Stimulated activated CD4-positive, alpha-beta T cell treated with anti-CD3 and anti-CD28 coated beads, Interleukin-1b, Interleukin-23, amount 100 ng/mL, for 48 hours (primary cell): ENCODE measurements at places on chromosomes 13 and 19.

- no peak for DNase-seq
These were observed 9.3 kb upstream of the ACP4 start for GRCh38 chr19:50780753-50781435.

- DNase-seq, result peak; percentile 72
These were observed 112.2 kb upstream of the MBNL2 start for GRCh38 chr13:97109841-97110492.

DNA sequence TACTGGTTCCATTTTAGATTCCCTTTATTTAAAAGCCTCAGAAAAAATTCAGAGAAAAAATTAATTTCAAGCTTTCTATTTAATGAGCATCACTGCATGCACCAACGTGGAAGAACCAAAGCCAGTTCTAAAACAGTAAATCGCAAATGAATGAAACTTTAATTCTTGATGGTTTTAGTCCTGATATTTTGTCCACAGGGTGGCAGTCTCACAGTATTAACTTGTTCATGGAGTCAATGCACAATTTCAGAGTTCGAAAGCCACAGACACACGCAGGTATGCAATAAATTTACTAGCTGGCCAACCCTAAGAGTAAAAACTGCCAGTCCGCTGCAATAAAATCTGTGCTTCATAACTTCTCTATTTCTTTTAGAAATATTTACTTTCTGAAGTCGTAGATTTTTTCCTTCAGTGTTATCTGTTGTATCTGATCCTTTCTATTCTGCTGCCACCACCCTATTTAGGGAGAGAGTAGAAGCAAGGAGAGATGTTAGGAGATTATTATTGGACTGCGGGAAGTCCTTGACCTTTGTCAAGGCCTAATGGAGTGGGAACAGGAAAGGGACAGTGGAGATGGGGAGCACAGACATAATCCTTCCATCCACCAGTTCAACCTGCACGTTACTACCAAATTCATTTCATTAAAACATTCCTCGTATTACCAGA lies 7.0 kb upstream of the WBP4 start:
- DNase-seq, result no peak

DNA sequence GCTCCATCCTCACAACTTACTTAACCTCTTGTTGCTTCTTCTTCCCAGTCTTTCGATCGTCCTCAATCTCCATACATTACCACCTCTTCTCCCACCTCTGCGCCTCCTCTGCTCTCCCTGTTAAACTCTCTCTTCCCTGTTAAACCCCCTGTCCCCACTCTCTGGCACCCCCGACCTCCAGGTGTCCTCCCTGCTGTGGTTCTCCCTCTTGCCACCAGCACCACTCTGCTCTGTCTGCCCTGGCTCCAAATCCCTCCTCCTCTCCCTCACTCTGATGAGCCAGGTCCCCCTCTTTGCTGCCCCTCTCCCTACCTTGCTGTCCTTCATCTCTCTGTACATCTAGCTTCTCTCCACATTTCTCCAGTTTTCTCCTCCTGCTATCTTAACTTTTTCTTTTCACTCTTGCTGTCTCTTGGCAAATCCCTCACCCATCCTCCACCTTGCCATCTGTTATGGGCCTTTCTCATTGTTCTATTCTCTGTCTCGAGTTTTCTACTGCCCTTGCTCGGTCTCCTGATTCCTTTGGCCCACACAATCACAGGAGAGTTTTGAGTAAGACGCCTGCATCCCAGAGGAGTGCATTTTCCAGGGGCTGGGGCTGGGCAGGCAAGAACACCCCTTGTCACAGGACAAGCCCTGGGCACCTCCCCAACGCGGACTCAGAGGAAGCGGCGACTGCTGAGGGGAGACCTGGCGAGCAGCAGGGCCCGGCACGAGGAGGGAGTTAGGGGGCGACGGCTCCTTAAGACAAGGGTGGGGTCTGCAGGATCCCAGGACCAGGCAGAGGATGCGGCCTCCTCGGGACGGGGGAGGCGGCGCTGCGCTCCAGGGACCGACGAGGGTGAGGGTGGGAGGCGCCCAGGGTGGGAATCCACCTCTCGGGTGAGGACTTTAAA lies 21.4 kb upstream of the ERVV-1 start:
- no peak for DNase-seq

DNA sequence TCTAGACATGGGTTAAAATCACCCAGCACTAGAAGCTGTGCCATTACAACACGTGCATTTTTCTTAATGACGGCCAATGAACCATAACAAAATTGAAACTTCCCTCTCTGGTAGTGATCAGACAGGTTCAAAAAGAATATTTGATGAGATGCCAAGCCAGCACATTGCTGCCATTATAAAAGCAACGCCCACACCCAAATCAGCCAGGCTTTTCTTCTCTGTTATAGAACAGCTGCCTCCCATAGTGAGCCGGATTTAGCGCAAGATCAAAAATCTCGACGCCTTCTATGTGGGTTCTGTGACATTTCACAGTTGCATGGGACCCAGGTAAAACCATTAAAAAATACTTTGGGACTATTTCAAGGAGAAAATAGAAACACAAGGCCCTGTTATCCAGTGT lies 1158.0 kb downstream of the EFNB2 start:
- no peak for DNase-seq

DNA sequence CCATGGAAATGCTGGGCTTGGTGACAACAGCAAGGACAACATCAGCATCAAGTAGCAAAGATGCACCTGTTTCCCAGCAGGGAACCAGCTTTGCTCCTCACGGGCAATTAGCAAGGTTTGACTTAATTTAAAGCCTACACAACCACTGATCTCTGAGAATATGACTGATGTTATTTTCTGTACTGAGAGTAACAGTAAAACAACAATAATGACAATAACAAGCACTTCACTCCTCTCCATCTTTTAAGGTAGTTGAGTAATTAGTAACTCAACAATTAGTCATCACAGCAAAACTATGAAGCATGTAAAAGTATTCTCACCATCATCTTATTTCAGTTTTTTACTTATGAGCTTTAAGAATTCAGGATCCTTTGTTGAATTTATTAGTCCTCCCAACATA lies 37.3 kb downstream of the ENOX1 start:
- DNase-seq, result no peak

- no peak for DNase-seq
These were observed 22.5 kb upstream of the SHKBP1 start for GRCh38 chr19:40553885-40554857.

DNA sequence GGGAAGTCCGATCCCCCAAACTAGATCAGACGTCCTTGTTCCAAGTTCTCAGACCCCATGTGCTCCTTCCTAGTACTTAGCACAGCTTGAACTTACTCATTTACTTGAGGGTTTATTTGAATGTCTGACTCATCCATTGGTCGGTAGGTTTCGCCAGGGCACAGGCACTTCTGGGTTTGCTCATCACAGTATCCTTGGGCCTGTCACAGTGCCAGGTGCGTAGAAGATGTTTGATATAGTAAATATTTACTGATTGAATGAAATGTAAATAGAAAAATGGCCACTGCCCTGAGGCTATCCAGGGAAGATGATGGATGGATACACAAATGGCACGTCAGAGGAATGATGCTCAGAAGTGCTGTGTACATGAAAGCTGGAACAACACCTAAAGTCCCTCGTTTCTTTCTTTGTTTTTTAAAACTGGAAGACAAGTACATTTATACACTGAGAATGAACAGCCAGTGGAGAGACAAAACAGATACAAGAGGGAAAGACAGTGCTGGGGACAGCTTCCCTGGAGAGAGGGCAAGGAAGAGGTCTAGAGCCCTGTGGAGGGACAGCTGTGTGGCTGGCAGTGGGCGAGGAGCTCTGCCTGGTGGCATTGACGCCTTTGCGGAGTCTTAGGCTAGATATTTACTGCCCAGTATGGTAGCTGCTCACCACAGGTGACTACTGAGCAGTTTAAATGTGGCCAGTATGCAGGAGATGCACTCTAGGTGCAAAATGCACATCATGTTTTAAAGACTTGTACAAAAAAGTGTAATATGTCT lies 31.2 kb upstream of the KL start:
- peak; percentile 7 for DNase-seq

- no peak for DNase-seq
These were observed 16.9 kb downstream of the ZC3H4 start for GRCh38 chr19:47096721-47097120.

GRCh38 chr19:12314553-12314952 lies 18.9 kb downstream of the ZNF563 start:
- no peak for DNase-seq

- DNase-seq, result no peak
These were observed 197.4 kb upstream of the ZNF536 start for GRCh38 chr19:30174791-30175190.

DNA sequence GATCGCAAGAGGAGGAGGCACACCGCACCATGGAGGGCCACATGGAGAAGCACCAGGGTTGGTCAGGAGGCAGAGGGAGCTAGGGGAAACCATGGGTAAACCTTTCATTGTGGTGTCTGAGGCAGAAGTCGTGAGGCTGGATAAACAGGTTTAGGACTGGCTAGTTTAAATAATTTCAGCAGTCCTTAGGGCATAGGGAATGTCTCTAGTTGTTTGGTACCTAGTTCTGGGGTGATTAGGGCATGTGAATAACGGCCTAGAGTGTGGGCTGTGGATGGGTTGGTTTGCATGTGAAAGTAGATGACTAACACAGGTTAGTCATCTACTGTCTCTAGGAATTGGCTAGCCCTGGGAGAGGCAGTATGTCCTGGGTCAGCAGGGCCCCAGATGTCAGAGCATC lies 102.3 kb downstream of the STOML3 start:
- no peak for DNase-seq

GRCh38 chr13:78875792-78876580 lies 217.0 kb upstream of the OBI1 start:
- DNase-seq, result no peak

DNA sequence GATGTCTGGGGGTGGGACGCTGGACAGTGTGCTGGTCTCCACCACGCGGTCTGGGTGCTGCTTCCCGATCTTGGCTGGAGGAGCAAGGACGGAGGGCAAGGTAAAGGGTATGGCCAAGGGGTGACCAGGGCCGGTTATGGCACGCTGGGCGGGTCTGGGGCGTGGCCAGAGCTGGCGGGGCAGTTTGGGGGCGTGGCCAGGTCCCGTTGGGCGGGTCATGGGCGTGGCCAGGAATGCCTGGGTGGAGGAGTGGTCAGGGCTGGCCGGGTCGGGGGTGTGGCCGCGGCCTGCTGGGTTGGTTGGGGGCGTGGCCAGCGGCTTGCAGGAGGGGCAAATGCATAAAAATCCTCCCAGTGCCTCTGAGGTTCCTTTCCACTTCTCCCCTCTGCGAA lies 19.2 kb downstream of the GPX4 start:
- DNase-seq, result peak; percentile 74

DNA sequence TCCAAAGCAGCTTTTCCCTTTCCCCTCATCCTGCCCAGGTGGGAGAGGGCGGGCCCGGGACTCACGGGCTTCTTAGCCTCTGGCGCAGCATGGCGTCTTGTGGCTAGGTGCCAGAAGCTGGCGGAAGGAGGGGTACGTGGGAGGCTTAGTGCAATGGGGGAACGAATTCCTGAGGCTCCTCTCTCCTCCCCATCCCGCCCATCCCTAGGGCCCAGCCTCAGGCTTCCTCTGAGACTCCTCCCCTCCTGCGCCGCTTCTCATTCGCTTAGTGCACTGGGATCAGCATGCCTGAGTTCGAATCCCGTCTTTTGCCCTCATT lies 297.8 kb downstream of the ZNF536 start:
- DNase-seq, result no peak

DNA sequence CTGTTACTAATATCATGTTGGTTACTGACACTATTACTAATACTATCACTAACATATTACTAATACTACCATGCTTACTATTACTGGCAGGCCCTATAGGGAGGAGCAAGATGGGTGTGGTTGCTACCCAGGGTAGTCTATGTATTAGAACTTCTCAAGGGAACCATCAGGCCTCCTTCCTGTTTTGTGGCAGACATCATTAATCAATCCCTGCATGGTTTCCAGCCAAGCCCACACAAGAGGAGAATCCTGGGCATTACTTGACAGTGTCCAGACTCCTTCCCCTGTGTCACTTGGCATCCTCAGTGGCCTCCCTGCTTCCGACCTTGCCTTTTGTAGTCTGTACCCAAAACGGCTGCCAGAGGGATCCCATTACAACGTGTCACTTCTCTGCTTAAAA lies 8.9 kb downstream of the HAS1 start:
- DNase-seq, result no peak

DNA sequence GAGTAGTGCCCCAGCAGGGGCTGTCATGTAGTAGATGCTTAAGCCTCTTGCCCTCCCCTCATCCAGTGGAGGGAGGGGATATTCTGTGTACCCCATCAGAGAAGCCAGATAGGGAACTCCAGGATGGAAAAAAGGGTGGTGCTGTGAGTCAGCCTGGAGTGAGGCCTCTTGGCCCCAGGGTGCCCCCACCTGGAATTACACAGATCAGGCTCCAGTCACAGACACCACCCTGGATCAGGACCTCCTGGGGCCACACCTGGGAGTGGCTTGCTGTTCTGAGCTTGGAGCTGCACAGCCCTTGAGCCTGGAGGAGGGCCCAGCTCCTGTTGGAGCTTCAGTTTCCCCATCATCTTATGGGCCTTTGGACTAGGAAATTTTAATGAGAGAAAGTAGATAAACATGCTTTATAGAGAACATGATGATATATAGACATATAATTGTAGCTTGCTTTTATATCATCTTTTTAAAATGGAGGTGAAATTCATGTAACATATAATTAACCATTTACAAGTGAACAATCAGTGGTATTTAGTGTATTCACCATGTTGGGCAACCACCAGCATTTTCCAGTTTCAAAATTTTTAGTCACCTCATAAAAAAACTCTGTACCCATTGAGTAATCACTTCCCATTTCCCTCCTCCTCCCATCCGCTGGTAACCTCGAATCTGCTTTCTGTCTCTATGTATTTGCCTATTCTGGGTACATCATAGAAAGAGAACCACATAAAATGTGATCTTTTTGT lies 24.6 kb downstream of the CYP4F22 start:
- DNase-seq, result peak; percentile 22

- DNase-seq, result no peak
These were observed 118.4 kb downstream of the RAB20 start for GRCh38 chr13:110442930-110443621.

- no peak for DNase-seq
These were observed 16.8 kb upstream of the LENG8 start for GRCh38 chr19:54432144-54432738.

DNA sequence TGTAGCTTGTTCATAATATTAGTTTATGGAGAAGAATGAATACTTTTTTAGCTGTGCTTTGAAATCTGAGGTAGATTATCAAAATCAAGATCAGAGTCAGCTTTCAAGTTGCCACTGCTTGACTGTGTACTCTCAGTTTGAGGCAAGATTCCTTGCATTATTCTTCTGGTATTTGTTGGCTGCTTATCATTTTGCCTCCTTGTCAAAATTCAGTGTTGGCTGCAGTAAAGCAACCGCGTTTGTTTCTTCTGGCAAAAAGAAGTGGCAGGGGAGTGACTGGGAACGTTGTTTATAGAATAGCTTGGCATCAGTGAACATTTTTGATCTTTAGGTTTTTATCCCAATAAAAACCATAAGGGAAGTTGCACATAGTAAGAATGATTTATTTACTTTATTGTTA lies 419.3 kb upstream of the GPC6 start:
- no peak for DNase-seq
